ENCODE measurements at places on chromosomes 16 and 17. TPM values are rescaled to one million over a fixed set of nuclear protein-coding genes. Genes with fewer than 3 reads are reported as not detected.

The EMC8 gene
- 15.1 TPM for polyA plus RNA-seq

The GRAPL gene
- polyA plus RNA-seq, result 0.38 TPM

The PDIA2 gene
- polyA plus RNA-seq, result 0.53 TPM

The TEKT1 gene
- polyA plus RNA-seq, result not detected

The TPPP3 gene
- polyA plus RNA-seq, result 15.2 TPM

The MEIOB gene
- polyA plus RNA-seq, result 0.08 TPM

Data from esophagus (tissue), 2 donors.